Amniotic stem cell (primary cell): ENCODE measurements at places on chromosomes 7 and 10.

- DNase-seq = no peak
Observed at GRCh38 chr7:2157473-2158279, 75.1 kb downstream of the MAD1L1 start.

- no peak for DNase-seq
Observed at GRCh38 chr10:101709359-101710058, 14.5 kb upstream of the FBXW4 start.

DNA sequence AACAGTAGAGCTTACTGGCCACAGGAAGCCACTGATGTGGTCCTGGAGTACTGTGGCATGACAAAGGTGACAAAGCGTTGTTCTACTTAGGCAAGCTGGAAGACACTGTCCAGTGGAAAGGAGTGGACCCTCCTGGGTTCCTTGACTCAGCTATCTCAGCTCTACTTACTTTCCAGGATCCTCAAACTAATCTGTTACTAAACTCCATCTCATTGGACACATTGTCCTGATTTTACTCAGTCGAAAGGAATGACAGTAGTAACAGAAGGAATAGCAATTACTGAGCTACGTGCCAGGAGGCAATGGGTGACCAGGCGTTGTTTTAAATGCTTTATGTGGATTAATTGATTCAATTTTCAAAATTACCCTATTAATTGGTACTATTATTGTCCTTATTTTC is 41.6 kb downstream of the ABLIM1 start:
- no peak for DNase-seq

GRCh38 chr7:99731638-99732374 is 3.2 kb downstream of the CYP3A7 start:
- no peak for DNase-seq

DNA sequence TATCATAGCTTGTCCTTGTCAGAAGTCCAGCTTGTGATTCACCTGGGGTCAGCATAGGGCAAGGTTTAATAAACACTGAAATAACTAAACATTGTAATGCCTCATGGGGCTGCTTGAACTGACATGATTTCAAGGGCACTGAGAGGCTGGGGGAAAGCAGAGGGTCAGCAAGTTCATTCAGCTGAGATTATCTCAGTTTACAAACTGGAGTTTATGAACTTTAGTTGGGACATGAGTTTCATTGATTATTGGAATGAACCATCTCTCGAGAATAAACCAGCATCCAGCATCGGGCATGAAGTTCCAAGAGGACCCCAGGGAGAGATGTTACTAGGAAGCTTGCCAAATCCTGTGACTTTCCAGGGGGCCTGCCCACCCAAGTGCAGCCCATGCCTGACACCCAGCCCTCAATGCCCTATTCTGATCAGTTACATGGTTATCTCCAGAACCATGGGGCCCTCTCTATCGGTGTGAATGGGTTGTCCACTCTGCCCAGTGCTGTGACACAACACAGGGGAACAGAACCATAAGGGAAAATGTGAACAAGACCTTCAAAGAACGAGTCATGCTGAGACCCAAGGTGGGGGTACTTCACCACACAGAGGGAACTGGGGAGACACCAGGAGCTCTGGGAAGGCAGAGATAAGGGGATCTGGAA is 7.9 kb upstream of the CYP3A7 start:
- DNase-seq = no peak

- DNase-seq = no peak
Observed at GRCh38 chr7:34275624-34276023, 370.3 kb downstream of the BMPER start.

DNA sequence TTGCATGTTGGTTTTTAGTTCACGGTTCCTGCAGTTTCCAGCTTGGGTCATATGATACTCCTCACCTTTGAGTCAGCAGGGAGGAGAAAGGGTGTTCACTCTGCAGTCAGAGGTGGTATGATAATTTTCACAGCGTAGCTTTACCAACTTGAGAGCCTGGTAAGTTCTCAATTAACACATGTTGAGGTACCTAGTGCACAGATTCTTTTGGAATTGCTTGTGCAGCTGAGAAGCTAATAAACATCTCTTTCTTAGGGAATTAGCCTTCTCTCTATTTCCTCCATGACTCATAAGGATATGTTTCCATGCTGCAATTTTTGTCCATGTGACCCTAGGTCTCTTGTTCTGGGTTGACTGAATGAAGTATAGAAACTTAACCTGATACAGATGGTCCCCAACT is 166.6 kb downstream of the KIF20B start:
- no peak for DNase-seq

DNA sequence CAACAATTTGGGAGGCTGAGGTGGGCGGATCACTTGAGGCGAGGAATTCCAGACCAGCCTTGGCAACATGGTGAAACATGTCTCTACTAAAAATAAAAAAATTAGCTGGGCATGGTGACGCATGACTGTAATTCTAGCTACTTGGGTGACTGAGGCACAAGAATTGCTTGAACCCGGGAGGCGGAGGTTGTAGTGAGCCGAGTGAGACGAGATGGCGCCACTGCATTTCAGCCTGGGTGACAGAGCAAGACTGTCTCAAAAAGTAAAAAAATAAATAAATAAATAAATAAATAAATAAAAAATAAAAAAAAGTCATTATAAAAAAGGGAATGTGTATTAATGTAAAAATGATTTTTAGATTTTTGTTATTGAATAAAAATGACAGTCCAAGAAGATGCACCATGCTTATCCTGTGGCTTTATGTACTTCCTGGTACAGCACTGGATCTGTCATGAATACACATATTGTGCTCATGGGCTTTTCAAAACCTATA is 658.8 kb upstream of the LRRN3 start:
- no peak for DNase-seq

DNA sequence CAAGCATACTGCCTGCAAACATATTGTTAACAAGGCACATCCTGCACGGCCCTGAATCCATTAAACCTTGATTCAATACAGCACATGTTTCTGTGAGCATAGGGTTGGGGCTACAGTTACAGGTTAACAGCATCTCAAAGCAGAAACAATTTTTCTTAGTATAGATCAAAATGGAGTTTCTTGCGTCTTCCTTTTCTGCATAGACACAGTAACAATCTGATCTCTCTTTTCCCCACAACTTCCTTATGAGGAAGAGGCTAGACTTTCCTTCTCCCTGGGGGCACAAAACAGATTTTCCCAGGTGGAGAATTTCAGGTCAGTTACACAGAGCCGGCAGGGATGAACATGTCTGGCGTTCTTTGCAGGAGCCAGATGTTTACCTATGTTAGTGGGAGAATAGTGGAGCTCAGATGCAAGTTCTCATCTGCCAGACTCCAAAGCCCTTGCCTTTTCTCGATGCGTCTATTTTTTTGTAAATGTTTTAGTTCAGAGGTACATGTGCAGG is 37.5 kb upstream of the PFKFB3 start:
- DNase-seq = no peak

- no peak for DNase-seq
Observed at GRCh38 chr10:108789919-108790318, 1133.4 kb downstream of the XPNPEP1 start.
